ENCODE measurements at places on chromosomes 6 and 20. TPM values are rescaled to one million over a fixed set of nuclear protein-coding genes. Genes with fewer than 3 reads are reported as not detected.

The CLVS2 gene
- not detected for total RNA-seq

- no peak for DNase-seq
- H3K27ac ChIP-seq, result no peak overlapping the region
- H3K4me3 ChIP-seq, result no peak overlapping the region
- H3K4me1 ChIP-seq, result no peaks in the 10 kb centered on the region
- H3K27me3 ChIP-seq, result no peaks in the 10 kb centered on the region
These were observed 98.1 kb upstream of the KCNK16 start for GRCh38 chr6:39420300-39421265.

DNA sequence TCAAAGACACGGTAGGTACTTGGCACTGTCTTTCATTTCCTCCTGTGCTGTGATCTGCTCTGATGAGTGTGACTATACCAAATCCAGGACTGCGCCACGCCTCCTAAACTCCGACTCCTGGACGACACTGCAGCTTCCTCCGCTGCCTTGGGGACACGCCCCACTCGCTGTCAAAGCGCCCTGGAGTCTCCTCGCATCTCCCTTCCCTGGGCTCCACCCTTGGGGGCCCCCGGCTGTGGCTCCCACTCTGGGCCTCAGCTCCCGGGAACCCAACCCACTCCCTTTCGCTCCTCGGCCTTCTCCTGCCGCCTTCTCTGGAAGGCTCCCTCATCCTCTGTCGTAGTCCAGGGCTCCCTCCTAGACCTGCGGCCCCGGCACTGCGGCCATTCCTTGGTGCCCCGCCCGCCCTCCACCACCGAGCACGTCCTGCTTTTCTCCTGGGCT, 61.2 kb downstream of the RSPH3 start:
- H3K27me3 ChIP-seq, result no peaks in the 10 kb centered on the region
- peak; percentile 82 for DNase-seq
- peak overlapping the region; percentile 84 for H3K27ac ChIP-seq
- H3K4me1 ChIP-seq, result peaks cover 31% of the 10 kb centered on the region

The C6orf141 gene
- total RNA-seq, result 60.9 TPM

GRCh38 chr20:18289306-18289705, 979 bp downstream of the ZNF133 start:
- no peak for DNase-seq
- H3K27me3 ChIP-seq, result no peaks in the 10 kb centered on the region
- peak overlapping the region; percentile 96 for H3K4me3 ChIP-seq
- no peaks in the 10 kb centered on the region for H3K4me1 ChIP-seq

GRCh38 chr6:4017058-4017739, 61.7 kb downstream of the FAM217A start:
- peaks cover 41% of the 10 kb centered on the region for H3K36me3 ChIP-seq
- peak overlapping the region; percentile 47 for H3K27ac ChIP-seq
- no peaks in the 10 kb centered on the region for H3K27me3 ChIP-seq
- peaks cover 20% of the 10 kb centered on the region for H3K4me1 ChIP-seq
